ENCODE measurements at places on chromosomes 3 and 15. TPM values are rescaled to one million over a fixed set of nuclear protein-coding genes. Genes with fewer than 3 reads are reported as not detected.
A peak's percentile ranks its signal among the peaks of the same experiment; 100 is the strongest.

GRCh38 chr3:73448761-73449301 lies 175.9 kb downstream of the PDZRN3 start:
- DNase-seq: no peak

- DNase-seq: no peak
These were observed 31.4 kb downstream of the STARD5 start for GRCh38 chr15:81292523-81293001.

- DNase-seq: no peak
These were observed 55.9 kb upstream of the NR2C2 start for GRCh38 chr3:14891135-14892132.

DNA sequence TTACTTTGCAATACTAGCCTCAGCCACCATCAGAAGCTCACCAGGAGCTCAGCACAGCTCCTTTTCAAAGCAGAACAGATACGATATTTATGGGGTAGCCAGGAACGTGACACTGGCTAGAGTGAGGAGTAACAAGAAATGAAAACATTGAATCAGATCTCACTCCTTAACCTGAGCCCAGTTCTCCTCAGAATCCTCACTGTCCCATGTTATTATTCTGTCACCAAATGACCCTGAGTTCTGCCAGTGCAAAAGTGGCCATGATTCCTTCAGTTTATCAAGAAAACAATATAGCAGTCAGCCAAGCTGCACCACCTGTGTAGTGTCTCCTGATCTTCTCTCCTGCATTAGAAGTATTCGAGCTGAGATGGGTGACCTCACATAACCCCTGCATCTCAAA lies 956.7 kb downstream of the TUSC7 start:
- DNase-seq: no peak

- no peak for DNase-seq
These were observed 21.2 kb downstream of the KATNBL1 start for GRCh38 chr15:34188711-34189110.

GRCh38 chr3:47803480-47804025 lies 615 bp downstream of the DHX30 start:
- DNase-seq: no peak

DNA sequence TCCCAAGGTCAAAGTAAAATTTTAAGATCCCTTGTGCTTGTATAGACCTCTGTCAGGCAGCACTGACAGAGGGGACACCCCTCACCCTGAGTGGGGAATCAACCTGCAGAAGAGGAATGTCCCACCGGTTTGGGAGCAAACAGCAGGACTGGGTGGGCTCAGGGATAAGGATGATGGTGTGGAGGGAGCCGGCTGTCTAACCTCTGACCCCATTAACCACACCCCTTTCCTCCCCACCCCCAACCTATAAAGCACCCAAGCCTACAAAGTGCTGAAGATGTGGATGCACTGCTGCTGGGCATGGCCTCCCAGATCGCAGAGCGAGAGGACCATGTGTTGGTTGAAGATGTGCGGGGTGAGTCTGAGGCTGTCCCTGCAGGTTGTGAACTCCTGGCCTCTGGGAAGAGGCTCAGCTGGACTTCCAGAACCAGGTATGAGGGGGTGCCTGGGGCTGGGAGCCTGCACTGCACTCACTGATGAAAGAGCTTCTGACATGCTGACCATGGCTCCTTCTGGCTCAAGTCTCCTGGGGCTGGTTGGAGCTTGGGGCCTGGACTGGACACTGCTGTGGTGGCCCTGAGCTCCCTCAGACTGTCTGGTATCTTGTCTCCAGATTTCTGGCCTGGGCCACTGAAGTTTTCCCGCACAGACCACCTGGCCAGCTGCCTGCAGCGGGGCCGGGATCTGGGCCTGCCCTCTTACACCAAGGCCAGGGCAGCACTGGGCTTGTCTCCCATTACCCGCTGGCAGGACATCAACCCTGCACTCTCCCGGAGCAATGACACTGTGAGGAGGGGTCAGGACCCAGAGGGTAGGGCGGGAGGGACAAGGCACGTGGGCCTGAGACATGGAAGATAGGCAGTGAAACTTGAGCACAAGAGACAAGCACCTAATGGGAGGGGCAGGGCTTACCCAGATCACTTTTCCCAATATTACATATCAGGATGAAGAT lies 9.3 kb downstream of the DUOX1 start:
- DNase-seq: no peak

DNA sequence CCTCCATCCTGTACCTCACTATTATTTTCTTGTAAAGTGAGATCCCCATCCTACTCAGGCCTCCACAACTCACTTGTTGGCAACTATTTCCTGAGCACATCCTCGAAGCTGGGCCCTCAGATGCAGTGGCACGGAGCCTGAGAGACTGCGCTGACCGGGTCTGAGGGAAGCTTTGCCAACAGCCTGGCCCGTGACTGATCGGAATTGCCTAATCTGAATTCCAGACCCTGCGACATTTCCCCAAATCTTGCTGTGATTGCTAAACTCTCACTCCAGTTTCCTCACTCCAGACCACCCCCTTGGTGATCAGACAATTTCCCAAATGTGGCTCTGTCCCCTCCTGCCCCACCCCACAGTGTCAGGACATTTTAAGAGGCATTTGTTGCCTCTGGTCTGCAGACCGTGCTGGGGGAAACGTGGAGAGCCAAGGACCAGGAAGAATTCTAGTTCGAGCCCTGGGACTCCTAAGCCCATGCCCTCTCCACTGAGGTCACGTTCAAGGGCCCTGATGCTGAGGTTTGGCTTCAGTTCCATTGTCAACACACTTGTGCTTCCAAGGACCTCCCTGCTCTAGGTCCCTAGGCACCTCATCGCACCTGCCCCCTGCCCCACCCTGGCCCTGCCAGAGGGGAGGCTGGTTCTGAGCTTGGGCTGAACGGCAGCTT lies 22.8 kb downstream of the KLHL25 start:
- DNase-seq: peak; percentile 73

- DNase-seq: no peak
These were observed 183.2 kb downstream of the MAGI1 start for GRCh38 chr3:65855370-65856100.

- no peak for DNase-seq
These were observed 27.3 kb downstream of the PXYLP1 start for GRCh38 chr3:141258973-141259372.

DNA sequence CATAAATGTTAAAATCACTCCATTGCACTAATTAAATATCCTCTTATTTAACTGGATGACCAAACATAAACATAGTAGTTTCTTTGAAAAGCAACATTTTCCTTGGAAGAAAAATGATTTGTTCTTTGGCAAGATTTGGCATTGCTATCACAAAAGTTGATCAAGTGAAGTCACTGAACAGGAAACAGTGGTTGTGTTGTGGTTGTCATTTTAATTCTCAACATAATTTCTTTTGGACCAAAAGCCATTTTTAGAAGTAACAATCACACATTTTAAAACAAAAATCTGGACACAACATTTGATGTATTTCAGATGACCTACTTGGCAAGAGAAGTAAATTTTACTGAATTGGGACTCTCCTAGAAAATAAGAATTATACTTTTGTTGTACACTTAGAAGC lies 872.3 kb downstream of the ROBO1 start:
- DNase-seq: no peak

DNA sequence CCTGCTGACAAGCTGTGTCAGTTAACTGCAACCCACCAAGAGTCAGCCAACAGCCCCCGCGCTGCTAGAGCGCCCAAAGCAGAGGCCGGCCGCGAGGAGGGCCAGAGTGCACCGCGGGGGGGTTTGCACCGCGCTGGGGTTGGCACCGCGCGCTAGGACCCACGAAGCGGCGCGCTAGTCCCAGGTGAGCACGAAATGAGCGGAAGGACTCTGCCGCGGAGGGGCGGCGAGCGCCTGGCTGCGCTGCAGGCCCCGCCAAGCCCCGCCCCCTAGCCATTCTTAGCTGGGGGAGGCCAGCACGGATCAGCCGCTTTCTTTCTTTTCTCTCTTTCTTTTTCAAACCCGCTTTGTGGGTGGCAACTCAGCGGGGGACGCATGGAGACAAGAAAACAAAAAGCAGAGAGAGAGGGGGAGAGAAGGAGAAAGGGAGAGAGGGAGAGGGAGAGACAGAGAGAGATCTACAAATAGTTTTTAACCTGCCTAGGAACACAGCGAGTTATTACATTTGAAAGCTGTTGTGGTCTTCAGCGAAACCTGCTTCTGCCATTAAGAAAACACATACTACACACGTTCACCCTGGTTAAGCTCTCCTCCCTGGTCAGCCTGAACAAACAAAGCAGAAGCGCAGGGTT lies 6.9 kb upstream of the FOXB1 start:
- no peak for DNase-seq

DNA sequence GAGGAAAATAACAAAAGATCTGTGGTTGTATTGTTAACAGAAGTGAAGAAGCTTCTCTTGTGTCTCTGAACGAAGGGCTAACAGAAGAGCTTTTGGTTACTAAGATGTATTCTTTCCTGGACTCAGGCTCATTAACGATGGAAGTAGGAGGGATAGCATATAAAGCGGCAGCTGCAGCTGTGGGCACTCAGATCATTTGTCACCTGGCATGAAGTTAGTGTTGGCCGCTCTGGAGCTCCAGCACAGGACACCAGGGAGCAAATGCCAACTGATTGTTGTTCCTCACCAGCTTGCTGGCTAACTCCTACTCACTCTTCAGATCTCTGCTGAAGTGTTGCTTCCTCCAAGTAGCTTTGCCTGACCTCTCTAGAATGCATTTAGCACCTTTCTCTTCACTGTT lies 15.5 kb upstream of the SLITRK3 start:
- DNase-seq: no peak

DNA sequence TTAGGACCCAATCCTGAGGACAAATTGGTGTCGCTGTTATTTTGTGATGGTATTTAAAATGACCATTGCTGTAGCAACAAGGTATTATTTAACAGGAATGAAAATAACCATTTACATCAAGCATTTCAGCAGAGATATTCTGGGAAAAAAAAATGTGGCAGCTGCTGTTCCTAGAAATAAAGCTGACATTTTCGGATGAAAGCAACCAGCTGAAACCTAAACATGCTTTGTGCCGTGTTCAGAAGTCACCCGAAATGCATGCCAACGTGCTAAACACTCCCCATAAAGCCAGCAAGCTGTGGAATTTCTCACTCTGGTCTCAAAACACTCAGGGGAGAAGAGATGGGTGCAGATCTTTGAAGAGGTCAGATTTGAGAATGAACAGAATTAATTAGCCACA lies 31.5 kb upstream of the TAFA4 start:
- DNase-seq: no peak

- DNase-seq: no peak
These were observed 44.8 kb downstream of the LHFPL4 start for GRCh38 chr3:9508781-9509180.

GRCh38 chr15:56718560-56718959 lies 14.7 kb downstream of the ZNF280D start:
- DNase-seq: no peak

DNA sequence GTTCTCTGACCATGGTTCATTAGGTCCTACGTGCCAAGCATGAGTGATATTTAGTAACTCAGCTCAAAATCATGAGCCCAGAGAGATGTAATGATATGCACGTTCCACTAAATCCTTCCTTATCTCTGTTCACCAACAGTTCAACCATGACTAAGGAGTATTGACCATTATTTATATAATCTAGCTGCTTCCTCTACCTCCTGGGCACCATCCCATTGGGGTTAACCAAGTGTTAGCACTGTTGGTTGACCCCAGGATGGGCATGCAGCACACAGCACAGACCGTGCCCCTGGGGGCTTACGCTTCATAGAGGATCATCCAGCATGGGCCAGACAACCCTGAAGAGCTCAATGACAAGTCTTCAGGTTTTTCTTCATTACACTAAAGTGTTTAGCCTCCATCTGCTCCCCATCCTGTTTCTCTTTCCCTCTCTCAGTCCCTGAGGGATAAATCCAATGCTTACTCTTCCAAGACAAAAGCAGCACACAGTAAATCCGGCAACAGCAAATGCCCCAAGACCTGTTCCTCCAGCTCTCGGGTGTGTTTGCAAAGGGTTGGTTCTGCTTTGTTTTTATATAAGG lies 10.4 kb downstream of the FAM174B start:
- DNase-seq: no peak

DNA sequence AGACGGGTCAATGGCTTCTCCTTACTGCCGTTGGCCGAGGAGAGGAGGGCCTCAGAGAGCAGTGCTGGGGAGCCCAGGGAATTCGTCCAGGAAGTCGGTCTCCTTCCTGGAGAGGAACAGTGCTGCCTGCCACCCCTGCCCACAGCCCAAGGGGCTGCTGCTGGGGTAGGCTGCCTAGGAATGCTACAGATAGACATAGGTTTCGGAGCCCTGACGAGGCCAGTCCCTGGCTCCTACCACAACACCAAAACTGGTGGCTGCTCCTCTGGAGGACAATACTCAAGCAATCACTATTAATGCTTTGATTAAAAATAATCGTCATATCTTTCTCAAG lies 30.5 kb downstream of the ANP32A start:
- no peak for DNase-seq

DNA sequence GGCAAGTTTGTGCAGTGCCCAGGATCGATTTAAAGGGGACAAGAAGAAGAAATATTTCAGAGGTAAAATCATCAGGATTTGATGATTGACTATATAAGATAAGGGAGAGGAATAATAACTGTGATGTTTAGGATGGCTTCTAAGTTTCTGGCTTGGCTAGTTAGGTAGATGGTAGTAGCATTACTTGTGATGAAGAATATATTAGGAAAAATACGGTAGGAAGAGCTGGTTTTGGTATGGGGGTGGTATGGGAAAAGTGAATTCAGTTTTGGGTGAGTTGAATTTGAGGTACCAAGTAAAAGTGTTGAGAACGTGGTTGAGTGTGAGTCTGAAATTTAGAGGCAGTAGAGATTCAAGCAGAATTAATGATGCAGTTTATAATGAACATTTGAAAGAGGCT lies 11.0 kb downstream of the CTDSPL2 start:
- no peak for DNase-seq

DNA sequence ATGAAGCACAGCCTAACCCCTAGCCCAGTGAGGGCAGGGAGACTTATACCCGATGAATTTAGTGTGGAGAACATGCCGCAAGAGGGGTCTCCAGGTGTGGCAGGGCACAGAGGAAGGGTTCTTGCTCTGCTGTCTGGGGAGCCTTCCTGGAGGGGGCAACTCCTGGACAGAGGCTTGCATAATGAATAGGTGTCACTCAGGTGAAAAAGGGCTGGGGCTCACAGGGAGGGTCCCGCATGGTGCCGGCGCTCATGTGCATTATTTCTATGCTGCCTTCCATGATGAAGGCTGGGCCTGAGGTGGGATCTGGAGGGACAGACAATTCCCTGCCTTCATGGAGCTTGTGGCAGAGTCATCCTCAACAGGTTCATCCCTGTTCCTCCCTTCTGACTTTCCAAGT lies 51.5 kb downstream of the ITGA11 start:
- DNase-seq: no peak

Gene RABL3
- total RNA-seq: 15.3 TPM

Gene TEX55
- total RNA-seq: not detected

Gene FOXL2
- not detected for total RNA-seq

Gene ULK4
- 14.9 TPM for total RNA-seq
